ENCODE measurements at places on chromosomes 1 and 21.
A peak's percentile ranks its signal among the peaks of the same experiment; 100 is the strongest.

GRCh38 chr1:11144570-11145256, 44.4 kb upstream of the ANGPTL7 start:
- no peak for DNase-seq

DNA sequence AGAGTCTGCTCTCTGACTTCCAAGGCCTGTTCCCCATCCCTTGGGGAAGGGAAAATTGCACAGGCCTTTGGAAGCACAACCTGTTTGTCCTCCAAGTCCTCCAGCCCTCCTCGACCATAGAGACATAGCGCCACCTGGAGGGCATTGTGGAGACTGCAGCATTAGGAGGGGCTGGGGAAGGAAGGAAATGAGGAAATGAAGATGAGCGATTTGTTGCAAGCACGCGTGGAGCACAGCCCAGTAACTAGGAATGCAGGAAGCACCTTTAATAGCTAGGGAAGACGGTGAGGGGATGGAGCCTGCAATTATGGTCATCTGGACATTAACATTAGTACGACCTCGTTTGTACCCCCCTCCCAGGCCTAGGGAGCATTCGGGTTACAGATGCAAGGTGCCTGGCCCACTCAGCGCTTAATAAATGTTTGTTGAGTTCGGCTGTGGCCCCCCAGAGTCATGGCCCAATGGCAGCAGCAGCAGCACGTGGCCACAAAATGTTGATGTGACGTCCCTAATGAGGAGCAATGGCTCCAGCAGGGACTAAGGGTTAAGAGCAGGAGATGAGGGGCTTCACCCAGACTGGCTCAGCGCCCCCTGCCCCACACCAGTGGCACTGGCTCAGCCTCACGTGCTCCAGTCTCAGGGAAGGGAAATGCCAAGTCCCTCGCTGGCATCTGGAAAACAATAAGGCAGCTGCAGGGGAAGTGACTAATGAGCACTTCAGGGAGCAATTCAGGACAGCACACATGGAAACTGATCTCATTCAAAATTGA, 8.0 kb upstream of the CAMK2N1 start:
- peak; percentile 92 for DNase-seq

GRCh38 chr1:175313672-175314225, 121.2 kb upstream of the KIAA0040 start:
- no peak for DNase-seq

DNA sequence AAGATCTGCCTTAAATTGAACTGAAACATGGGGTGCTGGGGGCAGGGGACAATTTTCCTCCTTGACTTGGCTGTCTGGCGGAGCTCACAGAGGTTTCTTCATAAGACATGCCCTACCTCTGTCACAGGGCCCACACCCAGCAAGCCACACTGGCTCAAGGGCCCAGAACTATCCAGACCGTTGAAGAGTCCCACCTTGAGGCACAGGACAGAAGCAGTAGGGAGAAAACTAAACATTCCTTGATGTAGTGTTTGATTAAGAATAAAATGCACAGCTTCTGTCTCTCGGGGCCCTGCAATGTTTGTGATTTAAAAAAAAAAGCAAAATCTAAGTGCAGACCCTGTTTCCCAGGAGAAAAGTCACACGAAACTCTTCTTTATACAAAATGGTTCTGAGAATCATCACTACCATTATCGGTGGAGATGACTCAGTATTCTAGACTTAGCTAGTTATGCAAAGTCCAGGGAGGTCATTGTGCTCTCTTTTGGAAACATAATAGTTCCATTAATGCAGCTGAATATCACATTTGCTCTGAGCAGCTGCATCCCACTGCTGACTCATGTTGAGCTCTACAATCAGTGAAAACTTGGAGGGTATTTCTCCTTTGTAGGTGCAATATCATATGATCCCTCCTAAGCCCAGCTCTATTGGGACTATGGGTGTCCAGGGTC, 53.6 kb upstream of the DIRAS3 start:
- no peak for DNase-seq

- DNase-seq = no peak
Measured at GRCh38 chr1:23930861-23931490, 17.8 kb upstream of the CNR2 start.

GRCh38 chr1:181438013-181438412, 45.3 kb upstream of the CACNA1E start:
- DNase-seq = no peak

- DNase-seq = no peak
Measured at GRCh38 chr1:10540277-10541005, 65.7 kb downstream of the PEX14 start.

All from neural crest cell (in vitro differentiated cells).